K562 (cell line): ENCODE measurements at places on chromosomes 1 and 21.

- peak; percentile 33 for DNase-seq
Measured at GRCh38 chr1:200483491-200484143, 73.8 kb upstream of the ZNF281 start.

GRCh38 chr1:22037520-22037919, 15.0 kb upstream of the CDC42 start:
- DNase-seq = no peak

GRCh38 chr1:93443454-93443853, 4.5 kb upstream of the FNBP1L start:
- no peak for DNase-seq

DNA sequence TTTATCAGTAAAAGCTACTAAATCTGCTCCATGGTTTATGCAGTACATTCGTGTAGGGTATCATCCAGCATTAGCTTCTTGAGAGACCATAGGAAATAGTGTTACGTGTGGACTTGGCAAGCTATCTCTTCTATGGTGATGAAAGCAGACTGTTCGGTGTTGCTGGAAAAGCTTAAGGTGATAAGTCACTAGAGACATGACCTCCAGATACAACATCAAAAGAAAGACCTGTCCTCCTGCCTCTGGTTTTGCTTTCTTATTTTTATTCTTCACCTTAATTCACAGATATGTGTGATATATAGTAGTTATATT, 53.5 kb upstream of the S1PR1 start:
- no peak for DNase-seq

DNA sequence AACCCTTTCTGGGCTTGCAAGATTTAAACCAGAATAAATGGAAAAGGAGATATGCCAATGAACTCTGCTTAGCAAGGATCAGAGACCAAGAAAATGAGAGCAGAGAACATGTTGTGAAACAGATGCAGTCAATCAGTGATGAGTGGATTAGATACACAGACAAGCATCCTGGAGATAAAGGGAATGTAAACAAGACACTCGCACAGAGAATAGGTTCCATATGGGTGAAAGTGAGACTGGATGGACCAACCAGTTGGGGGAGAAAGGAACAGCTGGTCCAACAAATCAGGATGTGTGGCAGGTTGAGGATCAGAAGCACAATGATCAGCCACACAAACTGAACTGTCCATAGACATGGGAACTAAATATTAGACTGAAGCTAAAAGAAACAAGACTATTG, 338.2 kb downstream of the ASTN1 start:
- no peak for DNase-seq

GRCh38 chr1:12177999-12178441, 11.2 kb downstream of the TNFRSF1B start:
- no peak for DNase-seq

DNA sequence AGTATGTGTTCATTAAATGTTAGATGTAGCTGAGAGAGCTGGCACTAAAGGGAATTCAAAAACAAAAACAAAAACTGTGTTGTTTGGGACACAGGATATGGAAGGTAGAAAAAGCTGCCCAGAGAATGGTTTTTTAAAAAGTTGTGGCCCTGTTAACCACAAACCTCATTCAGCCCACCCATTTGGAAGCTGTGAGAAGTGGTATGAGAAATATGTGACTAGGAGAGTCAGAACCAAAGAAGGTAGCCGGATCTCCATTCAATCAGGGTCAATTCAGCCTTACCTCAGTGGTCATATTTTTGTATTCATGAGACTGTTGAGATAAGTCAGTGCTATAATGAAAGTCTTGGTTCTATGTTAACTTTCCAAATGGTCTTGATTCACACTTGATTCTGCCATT, 29.8 kb upstream of the CACYBP start:
- no peak for DNase-seq

- peak; percentile 79 for DNase-seq
Measured at GRCh38 chr1:65904681-65905083, 112.0 kb downstream of the PDE4B start.

- peak; percentile 10 for DNase-seq
Measured at GRCh38 chr1:203028784-203029553, 2.7 kb downstream of the PPFIA4 start.

DNA sequence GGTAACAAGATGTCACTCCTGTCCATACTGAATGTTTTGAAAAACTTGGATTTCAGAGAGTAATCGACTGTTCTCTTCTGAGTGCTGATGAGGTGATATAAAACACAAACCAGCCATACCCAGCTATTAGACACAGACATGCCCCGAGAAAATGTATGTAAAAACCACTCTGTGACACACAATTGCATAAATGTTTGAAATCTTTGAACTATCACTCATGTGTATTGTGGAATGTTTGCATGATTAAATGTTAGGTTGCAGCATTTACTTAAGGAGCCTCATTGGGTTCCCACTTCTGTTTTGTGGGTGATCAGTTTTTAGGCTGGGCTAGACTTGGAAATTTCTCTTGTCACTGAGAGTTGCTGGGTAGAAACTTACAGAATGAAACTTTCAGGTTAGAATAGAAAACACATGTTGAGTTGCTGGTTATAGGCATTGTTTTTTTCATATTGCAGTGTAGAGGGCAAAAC, 270.4 kb upstream of the B3GALT2 start:
- no peak for DNase-seq

GRCh38 chr1:203858055-203858454, 3.3 kb upstream of the SNRPE start:
- no peak for DNase-seq

GRCh38 chr1:229993060-229993459, 74.0 kb upstream of the GALNT2 start:
- no peak for DNase-seq

DNA sequence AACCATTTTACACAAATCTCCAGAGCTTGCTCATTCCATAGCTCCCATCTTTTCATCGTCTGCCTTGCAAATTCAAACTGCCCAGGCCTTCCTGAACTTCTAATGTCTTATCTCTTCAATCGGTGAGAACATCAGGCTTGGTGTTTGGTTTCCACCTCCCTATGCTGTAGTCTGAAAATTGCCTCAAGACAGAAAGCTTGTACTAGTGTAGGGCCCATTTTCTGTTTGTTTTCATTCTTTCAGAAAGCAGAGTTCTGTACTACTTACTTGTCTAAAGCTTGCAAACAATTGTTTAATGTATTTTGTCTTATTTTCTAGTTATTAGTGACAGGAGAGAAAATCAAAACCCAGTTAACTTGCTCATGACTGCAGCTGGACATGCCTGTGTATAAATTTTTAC, 16.8 kb downstream of the HOOK1 start:
- DNase-seq = no peak

DNA sequence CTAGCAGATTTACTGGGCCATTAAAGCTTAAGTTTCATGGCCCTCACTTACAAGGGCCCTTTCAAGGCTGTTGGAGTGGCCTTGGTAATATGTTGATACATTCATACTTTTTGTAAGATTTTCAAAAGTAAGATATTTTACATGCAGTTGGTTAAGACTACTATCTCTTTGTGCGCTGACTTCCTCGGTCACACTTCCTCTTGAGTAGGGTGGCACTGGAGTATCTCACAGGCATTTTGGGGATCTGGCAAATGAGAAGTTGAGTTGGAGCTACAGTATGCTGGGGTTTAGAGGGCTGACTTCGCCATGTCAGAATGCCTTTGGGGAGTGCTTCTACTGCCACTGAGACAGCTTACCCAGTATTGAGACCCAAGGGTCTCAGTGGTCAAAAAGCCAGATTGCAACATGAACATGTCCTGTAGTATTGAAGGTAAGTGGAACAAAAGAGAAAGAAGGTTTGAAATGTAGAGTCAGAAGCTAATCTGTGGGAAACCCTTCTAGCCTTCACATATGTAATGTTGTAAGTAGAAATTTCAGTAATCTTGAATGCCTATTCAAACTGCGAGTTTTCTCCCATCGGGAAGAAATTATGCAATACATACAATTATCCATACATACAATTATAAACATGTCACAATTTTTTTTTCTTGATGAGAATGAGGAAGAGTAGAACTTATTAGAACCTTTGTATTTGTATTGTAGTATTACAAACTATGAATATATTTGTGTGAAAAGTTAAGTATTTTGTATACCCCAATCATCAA, 32.3 kb upstream of the RALGPS2 start:
- DNase-seq = no peak

DNA sequence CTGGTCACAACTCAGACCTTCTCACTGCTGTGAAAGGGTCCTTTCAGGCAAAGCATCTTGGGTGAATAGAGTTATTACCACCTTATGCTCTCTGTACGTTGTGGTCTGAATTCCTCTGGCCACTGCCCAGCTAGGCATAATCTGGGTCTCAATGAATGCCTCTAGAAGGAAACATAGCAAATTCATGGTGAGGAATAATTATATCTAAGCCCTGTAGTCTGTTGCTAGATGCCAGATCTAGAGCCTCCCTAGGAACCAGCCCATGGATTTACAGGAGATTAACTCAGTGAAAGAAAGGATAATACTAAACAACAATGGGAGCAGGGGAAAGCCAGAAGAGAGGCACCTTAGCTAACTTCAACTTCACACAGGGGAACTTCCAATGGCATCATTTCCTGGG, 2.4 kb upstream of the COL11A1 start:
- DNase-seq = no peak

GRCh38 chr1:84693785-84694184, 3.5 kb upstream of the SSX2IP start:
- no peak for DNase-seq

DNA sequence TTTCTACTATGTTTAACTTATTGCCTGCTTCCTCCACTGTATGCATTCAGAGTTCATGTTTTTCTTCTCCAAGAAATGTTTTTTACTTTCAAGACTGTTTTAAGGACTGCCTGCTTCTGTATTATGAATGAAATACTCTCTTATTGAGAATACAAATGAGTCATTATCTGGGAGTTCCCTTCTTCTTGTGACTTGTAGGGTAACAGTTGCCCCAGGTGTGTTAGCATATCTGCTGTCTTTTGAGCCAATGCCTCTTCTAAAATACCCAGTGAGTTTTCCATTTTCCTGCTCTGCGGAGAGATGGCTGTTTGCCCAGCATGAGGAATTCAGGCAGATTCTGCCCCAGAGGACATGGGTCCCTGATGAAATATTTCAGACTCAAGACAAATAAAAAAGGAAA, 34.1 kb upstream of the ST6GALNAC5 start:
- DNase-seq = no peak

DNA sequence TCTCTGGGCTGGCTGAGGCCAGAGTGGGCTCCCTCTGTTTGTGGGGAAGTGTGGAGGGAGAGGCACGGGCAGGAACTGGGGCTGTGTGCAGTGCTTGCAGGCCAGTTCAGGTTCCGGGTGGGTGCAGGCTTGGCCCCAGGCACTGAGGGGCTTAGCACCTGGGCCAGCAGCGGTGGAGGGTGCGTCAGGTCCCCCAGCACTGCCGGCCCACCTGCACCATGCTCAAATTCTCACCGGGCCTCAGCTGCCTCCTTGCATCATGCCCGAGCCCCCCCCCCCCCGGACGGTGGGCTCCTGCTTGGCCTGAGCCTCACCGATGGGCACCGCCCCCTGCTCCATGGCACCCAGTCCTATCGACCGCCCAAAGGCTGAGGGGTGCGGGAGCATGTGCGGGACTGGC, 26.3 kb upstream of the FCGR2A start:
- DNase-seq = no peak

- DNase-seq = no peak
Measured at GRCh38 chr1:26546375-26546774, 16.8 kb downstream of the RPS6KA1 start.

DNA sequence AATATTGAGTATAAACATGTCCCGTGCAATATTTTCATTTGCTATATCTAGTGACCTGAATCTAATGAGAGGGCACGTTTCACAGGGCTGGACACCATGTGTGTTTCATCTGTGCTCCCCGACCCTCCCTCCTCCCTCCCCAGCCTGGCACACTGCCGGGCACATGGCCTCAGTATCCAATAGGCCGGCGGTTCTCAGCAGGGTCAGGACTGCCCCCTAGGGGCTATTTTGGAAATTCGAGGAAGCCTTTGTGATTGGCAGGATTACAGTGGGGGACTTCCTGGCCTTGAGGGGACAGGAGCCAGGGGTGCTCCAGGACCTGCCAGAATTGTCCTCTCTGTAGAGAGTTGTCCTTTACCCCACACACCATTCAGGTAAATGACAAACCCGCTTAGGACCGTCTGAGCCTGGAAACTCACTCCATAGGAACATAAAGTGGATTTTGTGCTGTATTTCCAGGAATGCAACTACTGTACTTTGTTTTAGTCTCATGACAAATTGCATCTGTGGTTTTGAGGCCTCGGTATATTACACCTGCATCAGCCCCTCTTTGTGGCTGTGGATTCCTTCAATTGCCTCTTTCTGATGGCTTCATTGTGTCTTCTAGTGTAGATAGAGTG, 109.5 kb upstream of the SIM2 start:
- DNase-seq = peak; percentile 66

- DNase-seq = no peak
Measured at GRCh38 chr1:183487674-183488442, 15.6 kb downstream of the SMG7 start.

DNA sequence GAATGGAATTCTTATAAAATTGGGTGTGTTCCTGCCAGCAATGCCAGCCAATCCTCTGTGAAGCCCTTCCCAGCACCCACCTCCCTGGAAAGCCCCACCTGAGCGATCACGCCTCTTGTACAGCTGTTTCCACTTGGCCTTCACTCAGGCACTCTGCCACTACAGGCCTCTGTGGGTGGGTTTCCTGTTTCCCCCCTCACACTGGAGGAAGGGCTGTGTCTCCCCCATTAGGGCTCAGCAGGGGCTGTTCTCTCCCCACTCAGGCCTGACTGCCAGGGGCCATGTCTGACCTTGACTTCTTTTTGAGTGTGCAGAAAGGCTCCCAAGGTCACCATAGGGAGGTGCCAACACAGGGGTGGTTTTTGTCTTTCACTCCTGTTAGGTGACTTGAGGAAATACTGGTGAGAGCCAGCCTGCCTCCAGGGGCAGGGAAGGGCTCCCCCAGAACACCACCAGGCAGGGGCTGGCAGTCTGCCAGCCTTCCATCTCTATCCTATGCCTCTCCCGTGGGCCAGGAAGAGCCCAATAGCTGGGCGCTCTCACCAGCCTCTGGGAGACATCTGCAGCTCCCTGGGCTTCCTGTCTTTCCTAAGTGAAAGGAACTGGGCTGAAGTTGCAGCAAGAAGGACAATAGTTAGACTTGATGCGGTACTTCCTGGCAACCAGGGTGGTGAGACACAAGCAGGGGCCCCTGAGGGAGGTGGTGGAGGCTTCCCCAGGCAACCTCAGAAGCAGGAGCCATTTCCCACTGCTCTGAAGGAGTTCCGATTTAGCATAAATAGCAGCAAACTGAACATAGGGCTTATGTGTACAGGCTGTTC, 49.1 kb downstream of the ELK4 start:
- no peak for DNase-seq

DNA sequence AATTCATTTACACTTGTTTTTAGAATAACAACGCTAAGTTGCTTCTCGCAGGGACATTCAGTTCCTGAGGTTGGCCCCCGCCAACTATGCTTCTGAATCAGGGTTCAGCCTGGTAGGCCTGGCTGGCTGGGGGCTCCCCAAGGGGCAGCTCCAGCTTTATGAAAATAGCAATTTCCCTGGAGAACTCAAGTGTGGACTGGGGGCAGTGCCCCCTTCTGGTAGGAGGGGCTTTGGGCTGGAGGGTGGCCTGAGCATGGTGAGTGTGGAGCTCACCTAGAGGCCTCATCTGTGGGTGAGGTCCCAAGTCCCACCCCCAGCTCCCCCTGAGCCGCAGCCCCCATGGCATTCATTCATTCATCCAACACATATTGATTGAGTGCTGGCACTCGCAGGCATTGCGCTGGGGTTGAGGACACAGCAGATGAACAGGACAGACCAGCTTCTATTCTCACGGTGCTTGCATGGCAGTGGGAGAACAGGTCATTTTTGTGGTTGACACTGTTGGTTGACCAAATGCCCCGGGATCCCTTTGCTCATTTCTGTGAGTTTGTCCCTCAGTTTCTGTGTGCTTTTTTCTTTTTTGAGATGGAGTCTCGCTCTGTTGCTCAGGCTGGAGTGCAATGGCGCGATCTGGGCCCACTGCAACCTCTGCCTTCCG, 79.2 kb downstream of the UBIAD1 start:
- no peak for DNase-seq
